ENCODE measurements at places on chromosomes 4 and X. TPM values are rescaled to one million over a fixed set of nuclear protein-coding genes. Genes with fewer than 3 reads are reported as not detected.

RBM46 gene
- 0.33 TPM for total RNA-seq

MXD4 gene
- total RNA-seq: 24.1 TPM

HSD17B10 gene
- total RNA-seq: 119 TPM

TMPRSS11F gene
- not detected for total RNA-seq

NLRP2B gene
- not detected for total RNA-seq

NAA11 gene
- total RNA-seq: not detected

BRS3 gene
- total RNA-seq: not detected

EGF gene
- total RNA-seq: 1.1 TPM

GRCh38 chr4:27861802-27862201 is 1001.2 kb downstream of the STIM2 start:
- no peak for DNase-seq

GRCh38 chrX:79604364-79604763 is 237.2 kb upstream of the ITM2A start:
- DNase-seq: no peak

DNA sequence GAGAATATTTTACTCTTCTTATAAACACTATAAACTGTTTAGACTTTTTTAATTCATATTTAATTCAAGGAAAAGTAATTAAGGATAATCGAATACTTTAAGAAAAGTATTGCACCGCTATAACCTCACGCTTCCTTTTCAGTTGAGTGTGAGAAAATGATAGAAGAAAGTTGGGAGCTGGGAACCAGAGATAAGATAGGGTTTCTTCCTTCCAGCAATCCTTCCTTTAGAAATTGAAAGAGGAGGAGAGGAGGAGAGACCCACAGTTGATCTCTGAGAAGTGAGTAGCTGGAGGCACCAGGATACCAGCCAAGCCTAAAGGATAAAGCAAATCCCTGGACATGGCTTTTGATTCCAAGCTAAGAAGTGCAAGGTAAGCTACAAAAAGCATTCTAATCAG is 242.3 kb upstream of the NOCT start:
- no peak for DNase-seq

DNA sequence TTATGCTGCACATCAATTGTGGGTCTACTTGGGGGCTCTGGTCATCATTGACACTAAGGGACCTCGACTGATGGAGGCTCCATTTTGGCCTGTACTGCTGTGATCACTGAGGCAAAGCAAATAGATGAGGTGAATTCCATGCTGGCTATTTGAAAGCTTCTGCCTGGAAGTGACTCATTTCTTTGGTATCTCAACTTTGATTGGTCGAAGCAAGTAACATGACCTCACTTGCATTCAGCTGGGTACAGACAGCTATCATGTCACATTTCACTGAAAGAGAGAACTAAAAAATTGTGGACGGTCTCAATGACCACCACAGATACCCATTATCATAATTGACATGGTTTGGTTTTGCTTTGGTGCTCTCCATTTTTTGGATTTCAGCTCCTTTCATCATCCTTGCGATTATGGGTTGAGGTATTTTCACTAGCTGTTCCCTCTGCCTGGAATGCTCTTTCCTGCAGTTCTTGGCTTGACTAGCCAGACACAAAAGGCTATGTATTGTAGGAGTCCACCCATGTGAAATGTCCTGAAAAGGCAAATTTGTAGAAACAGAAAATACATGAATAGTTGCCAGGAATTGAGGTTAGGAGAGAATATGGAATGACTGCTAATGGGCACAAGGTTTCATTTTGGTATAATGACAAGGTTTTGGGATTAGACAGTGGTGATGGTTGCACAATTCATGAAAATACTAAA is 369.2 kb upstream of the LCORL start:
- no peak for DNase-seq

GRCh38 chr4:56612282-56612681 is 68.8 kb downstream of the HOPX start:
- no peak for DNase-seq

DNA sequence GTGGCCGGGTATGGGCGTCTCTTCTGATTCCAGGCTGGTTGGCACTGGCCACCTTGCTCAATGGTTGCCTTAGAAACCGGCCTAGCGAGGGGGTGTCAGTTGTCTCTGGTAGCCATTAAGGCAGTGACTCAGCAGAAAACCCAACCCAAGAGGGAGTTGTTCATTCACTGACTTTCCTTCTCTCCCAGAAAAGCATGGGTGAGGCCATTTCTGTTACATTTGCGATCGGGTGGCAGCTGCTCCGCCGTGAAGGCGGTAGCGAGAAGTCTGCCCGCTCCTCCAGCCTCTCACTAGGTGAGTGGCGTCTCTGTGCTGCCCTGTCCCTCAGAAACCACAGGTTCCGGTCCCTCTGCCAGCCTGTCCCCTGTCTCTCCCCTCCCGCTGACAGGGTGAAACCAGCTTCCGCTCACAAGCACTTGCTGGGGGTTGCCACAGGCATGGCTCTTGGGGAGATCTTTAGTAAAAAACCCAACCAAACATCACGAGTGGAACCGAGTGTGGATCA is 17.4 kb downstream of the IRAK1 start:
- no peak for DNase-seq

- DNase-seq: no peak
Measured at GRCh38 chr4:86990510-86990909, 55.7 kb downstream of the AFF1 start.

DNA sequence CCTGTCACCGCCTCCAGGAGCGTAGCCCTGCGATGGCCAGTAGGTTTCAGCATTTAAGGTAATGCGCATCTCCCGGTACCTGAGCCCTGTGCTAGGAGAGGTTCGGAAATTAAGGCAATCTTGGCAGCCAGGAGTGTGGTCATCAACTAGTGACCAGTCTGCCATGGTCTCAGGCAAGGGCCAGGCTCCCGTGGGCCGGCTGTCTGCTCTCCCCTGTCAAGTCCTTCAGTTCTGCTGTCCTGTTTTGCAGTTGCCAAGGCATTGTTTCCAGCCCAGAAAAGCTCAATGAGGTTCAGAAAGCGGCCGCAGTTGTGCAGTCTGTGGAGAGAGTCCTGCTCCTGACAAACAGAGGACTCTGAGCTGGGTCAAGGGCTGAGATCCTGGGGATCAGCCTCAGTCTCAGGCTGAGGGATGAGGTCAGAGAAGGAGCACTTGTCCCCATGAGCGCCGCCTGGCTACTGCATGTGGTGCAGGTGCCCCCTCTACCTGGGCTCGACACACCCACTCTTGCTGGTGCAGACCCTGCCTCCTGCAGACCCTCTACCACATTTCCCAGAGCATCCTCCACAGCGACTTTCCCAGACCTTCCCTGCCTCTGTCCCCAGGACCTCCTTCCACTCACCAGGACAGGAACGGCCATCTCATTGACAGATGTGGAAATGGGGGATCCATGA is 53.4 kb upstream of the PSAPL1 start:
- DNase-seq: peak; percentile 72

DNA sequence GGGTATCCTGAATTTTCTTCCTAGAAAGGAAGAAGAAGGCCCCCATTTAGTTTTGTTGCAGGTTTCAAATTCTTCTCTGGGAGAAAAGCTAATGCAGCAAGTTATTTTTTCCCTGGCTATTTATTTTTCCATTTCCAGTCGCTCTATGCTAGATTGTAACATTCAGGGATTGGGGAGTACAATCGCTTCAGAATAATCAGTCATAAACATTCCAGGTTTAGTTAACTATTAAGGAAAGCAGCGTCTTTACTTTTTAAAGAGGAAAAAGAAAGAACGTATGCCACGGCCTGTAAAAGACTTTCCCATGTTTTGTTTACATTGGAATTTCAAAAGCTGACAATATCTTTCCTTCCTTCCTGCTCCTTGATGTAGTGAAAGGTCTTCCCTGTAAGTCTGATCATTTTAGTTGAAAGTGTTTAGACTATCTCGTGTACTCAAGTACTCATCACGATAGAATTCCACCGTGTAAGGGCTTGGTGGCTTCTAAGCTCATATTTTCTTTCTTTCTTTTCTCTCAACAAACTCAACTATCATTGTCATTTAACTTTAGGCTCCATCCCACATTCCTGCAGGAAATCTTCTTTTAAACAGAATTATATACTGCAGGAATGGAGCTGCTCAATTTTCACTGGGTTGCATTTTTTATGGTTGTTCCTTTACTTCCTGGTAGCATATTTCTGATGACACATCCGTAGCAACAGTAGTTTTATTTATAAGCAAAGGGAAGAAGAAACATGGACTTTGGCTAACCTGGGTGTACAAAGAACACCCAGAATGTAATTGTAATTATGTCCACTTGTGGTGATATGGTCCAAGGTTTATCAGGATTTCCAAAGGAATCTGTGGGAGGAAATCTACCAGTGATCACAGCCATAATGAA is 213.1 kb upstream of the FAT1 start:
- DNase-seq: no peak

- no peak for DNase-seq
Measured at GRCh38 chr4:111689214-111689613, 456.0 kb upstream of the FAM241A start.

DNA sequence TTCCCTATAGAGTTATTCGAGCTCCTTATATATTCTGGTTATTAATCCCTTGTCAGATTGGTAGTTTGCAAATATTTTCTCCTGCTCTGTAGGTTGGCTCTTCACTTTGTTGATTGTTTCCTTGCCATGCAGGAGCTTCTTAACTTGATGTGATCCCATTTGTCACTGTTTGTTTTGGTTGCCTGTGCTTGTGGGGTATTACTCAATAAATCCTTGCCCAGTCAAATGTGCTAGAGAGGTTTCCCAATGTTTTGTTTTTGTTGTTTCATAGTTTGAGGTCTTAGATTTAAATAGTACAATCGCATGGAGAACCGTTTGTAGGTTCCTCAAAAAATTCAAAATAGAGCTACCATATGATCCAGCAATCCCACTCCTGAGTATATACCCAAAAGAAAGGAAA is 2.3 kb upstream of the SYTL5 start:
- no peak for DNase-seq

DNA sequence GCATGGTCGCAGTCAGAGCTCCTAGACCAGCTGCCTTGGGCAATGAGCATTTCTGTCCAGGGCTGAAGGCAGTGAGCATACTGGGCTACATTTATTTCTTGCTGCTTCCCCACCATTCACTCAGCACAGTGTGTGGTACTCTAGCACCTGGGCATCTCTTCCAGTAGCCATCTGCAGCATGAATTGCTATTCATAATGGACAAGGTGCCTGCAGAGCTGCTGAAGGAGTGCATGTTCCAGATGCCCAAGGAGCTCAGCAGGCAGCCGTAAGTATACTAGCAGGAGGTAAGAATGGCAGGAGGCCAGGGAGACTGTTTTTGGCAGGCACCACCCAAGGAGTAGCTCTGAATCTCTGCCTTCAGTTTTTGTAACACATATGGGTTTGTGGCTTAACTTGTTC is 110.4 kb upstream of the RXFP1 start:
- DNase-seq: no peak

GRCh38 chr4:102441978-102442911 is 58.9 kb upstream of the NFKB1 start:
- no peak for DNase-seq

DNA sequence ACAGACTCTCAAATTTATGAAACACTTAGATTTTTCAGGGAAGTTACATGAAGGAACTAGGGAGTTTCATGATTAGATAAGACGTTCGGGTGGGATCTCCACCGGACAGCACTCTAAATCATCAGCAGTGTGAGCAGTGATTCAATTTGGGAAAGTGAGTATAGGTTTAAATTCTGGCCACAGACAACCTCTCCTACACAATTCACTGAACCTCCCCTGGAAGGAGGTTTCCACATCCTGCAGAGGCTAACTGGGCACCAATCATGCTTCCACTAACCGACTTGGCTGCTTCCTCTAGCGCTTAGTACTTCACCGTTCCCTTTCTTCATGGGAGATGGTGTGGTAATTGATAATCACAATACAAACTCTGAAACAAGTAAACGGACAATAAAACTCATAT is 5.6 kb downstream of the CXCL9 start:
- no peak for DNase-seq

- no peak for DNase-seq
Measured at GRCh38 chr4:178037459-178038214, 595.4 kb upstream of the AGA start.

DNA sequence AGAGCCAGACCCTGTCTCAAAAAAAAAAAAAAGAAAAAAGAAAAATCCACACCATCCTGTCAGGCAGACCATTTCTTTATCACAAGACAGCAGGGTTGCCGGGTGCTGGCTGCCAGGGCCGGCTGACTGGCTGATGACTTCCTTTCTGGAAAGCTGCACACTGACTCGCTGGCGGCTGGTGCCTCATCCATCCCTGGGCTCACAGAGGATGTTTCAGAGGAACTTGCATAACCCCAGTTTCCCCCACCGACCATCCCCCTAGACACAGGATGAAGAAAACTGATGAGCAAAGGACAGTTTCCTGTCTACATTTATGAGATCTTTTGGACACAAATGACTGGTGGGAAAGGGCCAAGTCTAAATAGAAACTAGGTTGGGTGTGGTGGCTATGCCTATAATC is 14.1 kb downstream of the HPSE start:
- no peak for DNase-seq

DNA sequence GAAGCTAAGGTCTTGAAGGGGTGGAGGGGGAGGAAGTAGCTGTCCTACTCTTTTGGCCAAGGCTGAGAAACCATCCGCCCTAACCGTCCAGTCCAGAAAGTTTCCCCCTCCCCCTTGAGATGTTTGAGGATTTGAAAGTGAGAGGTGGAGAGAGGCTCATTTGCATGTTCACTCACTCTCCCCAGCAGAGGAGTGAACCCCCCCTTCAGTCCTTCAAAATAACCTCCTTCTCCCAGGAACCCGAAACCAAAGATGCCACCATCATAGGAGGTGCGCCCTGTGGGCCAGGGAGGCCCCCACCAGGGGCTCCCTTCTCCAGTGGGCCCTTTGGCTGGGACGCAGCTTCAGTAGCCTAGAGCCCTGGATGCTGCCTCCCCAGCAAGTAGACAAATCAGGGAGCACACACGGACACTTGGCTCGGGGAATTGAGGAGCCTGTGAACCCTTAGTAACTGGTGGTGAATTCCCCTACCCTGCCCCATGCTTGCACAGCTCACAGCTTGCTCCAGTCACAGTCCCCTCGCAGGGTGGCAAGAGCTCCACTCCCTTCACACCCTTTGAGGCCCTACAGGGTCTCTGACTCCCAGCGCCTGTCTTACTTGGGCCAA is 25.6 kb downstream of the ELF4 start:
- DNase-seq: no peak

DNA sequence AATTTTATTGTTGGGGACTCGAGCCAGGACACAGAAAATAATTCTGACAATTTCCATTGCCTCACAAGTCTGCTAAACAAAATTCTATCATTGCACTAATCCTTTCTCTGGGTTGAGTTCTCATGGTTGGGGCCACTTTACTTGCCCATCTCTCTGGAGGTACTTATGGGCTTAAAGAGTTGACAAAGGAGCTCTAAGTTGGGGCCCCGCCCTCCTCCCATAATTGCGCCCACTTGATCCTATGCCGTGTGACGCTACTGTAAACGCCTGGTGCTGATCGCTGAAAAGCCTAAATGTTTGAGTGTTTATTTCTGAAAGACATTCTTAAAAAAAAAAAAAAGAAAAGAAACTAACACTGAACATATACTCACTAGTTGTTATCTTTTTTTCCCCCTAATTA is 103.0 kb downstream of the TENM3 start:
- DNase-seq: no peak

GRCh38 chr4:10122236-10122932 is 5.8 kb upstream of the WDR1 start:
- no peak for DNase-seq

All from H9 (cell line).